ENCODE measurements at places on chromosomes 4 and X.

- peak; percentile 16 for DNase-seq
Measured at GRCh38 chr4:89277412-89277811, 30.2 kb downstream of the GPRIN3 start.

- DNase-seq: no peak
Measured at GRCh38 chr4:74402692-74403456, 37.9 kb downstream of the EREG start.

- DNase-seq: no peak
Measured at GRCh38 chr4:129037093-129037492, 56.2 kb downstream of the SCLT1 start.

DNA sequence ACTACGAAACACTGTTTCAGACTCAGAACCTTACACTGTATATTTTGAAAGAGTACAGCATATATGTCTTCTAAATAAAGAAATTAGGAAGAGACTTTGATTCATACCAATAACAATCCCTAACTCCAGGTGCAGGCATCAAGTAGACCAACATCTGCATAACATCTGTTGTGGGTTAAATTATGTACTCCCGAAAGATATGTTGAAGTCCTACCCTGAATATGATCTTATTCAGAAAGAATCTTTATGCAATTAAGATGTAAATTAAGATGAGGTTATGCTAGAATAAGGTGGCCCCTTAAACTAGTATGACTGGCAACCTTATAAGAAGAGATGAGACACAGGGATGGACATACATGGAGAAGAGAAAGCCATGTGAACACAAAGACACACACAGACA, 117.9 kb downstream of the INPP4B start:
- DNase-seq: no peak

GRCh38 chrX:46754036-46754435, 4.9 kb downstream of the SLC9A7 start:
- no peak for DNase-seq

DNA sequence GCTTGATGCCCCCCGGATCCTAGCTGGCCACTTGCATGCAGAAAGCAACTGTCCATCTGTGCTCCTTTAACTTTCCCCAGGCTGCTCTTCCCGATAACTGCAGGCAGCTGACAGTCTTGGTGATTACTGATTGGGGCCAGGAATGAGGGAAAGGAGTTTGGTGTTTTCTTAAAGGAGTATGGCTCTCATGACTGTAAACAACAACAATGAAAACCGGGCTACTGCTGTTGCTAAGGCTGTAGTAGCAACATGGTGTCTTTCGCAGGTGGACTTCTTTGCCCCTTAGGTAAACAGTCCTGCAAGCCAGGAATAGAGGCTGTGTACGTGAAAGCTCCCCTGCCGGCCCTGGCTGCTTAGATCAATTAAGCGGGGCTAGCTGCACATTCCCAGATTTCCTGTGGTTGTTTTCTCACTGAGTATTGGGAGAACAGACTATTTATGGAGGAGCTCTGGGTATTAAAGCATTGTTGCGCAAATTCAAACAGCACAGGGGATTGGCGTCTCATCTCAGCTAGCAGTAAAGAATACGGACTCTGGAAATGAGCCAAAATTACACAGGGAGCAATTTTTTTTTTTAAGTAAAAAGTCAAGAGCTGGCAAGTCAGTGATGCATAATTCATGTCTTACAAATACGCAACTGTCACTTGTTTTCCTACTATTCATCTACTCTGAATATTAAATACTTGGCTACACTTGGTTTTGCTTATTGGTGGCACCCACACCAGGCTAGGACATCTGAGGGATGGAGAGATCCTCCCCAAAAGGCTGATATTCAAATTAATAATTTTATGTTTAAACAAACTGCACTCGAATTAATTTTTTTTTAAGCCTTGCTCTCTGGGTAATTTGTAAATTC, 61.6 kb upstream of the NAP1L5 start:
- peak; percentile 7 for DNase-seq

DNA sequence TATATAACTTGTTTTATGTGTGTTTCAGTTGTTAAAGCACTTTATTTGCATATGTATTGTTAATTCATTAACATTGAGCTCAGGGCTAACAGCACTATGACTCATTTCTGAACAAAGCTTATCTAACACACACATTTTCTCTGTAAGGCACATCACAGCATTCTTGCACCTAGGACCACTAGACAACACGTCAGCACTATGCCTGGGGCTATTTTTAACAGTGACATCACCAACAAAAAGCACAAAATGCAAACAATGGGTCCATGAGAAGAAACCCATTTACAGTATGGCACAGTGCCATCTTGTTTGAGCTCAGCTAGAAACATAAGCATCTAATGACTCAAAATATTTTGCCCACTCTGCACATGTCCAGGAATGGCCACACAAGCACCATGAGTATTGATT, 124.4 kb downstream of the RELL1 start:
- DNase-seq: no peak

- DNase-seq: no peak
Measured at GRCh38 chr4:73379946-73380345, 24.1 kb upstream of the ALB start.

DNA sequence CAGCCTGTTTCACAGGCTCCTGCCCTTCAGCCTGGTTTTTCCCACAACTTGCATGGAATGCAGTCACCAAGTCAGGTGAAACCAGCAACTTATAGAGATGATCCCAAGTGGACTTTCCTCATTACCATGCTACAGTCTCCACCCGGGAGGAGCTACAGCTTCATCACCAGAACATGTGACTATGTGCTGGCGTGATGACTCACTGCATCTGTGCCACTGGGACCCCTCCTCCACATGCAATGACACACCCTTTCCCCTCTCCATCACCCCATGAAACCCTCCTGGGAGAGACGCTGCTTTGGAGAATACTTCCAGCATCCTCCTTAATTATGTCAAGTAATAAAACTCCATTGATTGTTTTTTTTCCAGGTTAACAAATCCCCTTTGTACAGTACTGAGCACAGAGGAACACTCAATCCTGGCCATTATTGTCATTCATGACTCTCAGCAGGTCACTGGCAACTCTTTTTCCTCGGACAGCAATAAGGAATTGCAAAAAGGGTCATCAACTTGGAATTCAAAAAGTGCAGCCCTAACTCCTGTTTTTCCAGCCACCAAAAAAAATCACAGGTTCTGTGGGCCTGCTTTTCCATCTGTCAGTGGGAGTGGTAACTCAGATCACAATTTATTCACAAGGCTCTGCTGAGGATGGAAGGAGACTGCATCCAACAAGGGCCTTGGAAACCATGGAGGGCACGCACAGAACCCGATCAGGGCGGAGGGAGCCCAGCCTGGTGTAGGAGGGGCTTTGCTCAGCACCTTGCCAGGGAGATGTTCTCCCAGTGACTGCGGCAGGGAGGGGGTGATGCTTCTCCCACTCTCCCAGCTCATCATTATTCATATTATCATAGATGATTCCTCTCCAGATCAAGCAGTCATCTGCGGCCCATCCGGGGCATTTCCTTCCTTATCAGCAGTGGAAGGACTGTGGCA, 17.4 kb downstream of the QDPR start:
- peak; percentile 71 for DNase-seq
